ENCODE measurements at places on chromosomes 6 and 20. TPM values are rescaled to one million over a fixed set of nuclear protein-coding genes. Genes with fewer than 3 reads are reported as not detected.

Gene ANKRD66
- not detected for total RNA-seq

Gene IL17F
- not detected for total RNA-seq

Gene BIRC7
- not detected for total RNA-seq

Gene OR2B6
- total RNA-seq = not detected

Gene IL17A
- not detected for total RNA-seq

Gene GPLD1
- 2.5 TPM for total RNA-seq

Gene MROH8
- 3.6 TPM for total RNA-seq

Gene TP53TG5
- 2.0 TPM for total RNA-seq

Gene SLC17A9
- total RNA-seq = 16.3 TPM

Gene NFKBIL1
- total RNA-seq = 12.0 TPM

Gene CCN2
- total RNA-seq = 357 TPM

Gene ARMH2
- total RNA-seq = not detected

Gene ULBP2
- 0.51 TPM for total RNA-seq

Gene LGSN
- not detected for total RNA-seq

Gene DPPA5
- not detected for total RNA-seq

Gene BTNL2
- total RNA-seq = not detected

Gene TMEM200A
- total RNA-seq = 10.3 TPM

Gene COL11A2
- total RNA-seq = 0.43 TPM

Gene C6orf141
- 1.7 TPM for total RNA-seq

Gene TPD52L1
- 51.7 TPM for total RNA-seq

Gene BFSP1
- total RNA-seq = 0.93 TPM

Gene SIRPB1
- 1.9 TPM for total RNA-seq

Gene DCDC2
- total RNA-seq = not detected

Gene LKAAEAR1
- total RNA-seq = not detected

Gene MAP1LC3A
- 48.1 TPM for total RNA-seq

Gene RBPJL
- not detected for total RNA-seq

Gene ATAT1
- total RNA-seq = 5.2 TPM

Gene SLC32A1
- total RNA-seq = not detected

Gene HRH3
- total RNA-seq = not detected

Gene C6orf15
- total RNA-seq = not detected

Gene ACTL10
- total RNA-seq = 1.2 TPM

Gene ZNF391
- 3.3 TPM for total RNA-seq

Gene SEL1L2
- total RNA-seq = 6.0 TPM

Gene OOEP
- total RNA-seq = not detected

Gene ARHGAP40
- not detected for total RNA-seq

Gene SYCP2
- total RNA-seq = 3.1 TPM

Gene BMP2
- 5.3 TPM for total RNA-seq

Gene DSP
- total RNA-seq = 3.0 TPM

Gene CLPSL2
- not detected for total RNA-seq

Gene CRISP2
- not detected for total RNA-seq

Gene XKR7
- not detected for total RNA-seq

Gene CPXM1
- total RNA-seq = 36.6 TPM

Gene SASH1
- total RNA-seq = 99.4 TPM

Gene SIRPD
- total RNA-seq = 0.24 TPM

Gene COL9A1
- total RNA-seq = not detected

Gene PSMB8
- 37.7 TPM for total RNA-seq

Gene BMP5
- total RNA-seq = 0.32 TPM

Gene CST4
- not detected for total RNA-seq

Gene KIF25
- not detected for total RNA-seq

Gene C20orf96
- 4.3 TPM for total RNA-seq

Gene BNIP5
- total RNA-seq = not detected

Measured in posterior vena cava (tissue), 2 donors.